ENCODE measurements at places on chromosomes 2 and 18. TPM values are rescaled to one million over a fixed set of nuclear protein-coding genes. Genes with fewer than 3 reads are reported as not detected.

Gene UGT1A3
- not detected for total RNA-seq

Gene ANKAR
- 55.4 TPM for total RNA-seq

Gene IL36B
- not detected for total RNA-seq

Gene UGT1A7
- not detected for total RNA-seq

Gene ACKR3
- 20.3 TPM for total RNA-seq

Gene L3MBTL4
- total RNA-seq = 20.4 TPM

Gene ADD2
- 435 TPM for total RNA-seq

DNA sequence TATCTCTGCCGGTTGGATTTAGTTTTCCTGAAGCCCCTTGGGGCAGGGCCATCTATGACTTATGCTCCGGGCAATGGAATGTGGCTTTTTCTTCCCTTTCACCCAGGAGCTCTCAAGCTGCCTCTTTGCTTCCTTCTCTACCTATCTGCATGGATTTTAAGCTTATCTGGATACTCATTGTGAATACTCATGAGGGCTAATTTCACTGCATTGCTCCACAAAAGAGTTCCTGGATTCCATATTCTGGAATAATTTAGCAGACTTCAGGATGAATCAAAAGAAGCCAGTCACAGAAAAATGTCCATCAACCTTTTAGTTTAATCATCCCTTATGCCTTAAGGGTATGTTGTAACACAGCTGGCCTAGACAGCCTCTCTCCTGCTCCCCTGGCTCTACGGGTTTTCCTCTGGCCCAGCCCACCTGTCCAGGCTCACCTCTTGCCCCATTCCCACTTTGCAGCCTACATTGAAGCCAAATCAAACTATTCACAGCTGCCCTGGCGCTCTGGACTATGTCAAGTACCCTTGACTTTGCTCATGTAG lies 122.8 kb upstream of the RMDN2 start:
- no peak for DNase-seq

DNA sequence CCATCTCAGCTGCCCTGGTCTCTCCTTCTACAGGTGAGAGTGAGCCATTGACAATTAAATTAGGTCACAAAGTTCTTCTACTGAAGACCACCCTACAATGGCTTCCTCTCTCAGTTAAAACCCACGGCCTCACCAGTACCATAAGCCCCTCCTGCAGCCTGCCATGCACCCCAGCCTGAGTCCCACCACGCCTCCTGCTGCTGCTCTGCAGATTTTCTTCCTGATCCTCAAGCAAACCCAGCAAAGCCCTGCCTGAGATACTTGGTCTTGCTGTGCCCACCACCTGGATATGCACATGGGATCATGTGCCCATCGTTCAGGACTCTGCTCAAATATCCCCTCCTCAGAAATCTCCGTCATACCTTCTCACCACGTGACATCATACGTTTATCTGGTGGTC lies 696.6 kb downstream of the RNF144A start:
- no peak for DNase-seq

- no peak for DNase-seq
Measured at GRCh38 chr18:39842366-39842914, 2112.6 kb upstream of the PIK3C3 start.

DNA sequence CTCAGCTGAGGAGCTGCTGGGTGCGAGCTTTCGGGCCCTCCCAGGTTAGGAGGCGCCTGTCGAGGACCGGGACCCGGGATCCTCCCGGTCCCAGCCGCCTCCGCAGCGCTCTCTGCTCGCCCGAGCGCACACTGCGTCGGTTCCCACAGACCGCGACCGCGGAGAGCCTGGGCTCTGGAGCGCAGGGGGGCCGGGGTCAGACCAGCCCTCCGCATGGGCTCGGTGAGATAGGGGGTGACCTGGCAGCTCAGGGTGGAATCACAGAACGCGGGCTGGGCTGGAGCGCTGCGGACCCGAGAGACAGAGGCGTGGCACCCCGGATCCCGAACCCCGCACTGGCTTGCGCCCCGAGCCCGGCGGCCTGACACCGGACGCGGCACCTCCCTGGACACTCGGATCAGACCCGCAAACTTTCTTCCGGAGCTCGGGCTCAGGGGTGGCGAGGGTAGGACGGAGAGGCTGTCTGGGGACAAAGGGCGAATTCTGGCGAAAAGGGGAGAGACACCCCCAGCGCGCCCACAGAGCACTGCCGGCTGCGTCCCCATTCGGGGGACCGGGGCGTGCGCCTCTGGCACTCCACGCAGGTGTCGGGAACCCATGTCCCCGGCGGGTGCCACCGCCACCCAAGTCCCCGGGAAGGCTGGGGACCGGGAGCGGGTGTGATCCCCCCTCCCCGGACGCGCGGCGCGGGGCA lies 612 bp downstream of the DIPK1C start:
- DNase-seq = no peak

GRCh38 chr18:13804305-13804704 lies 19.6 kb upstream of the MC5R start:
- DNase-seq = no peak

DNA sequence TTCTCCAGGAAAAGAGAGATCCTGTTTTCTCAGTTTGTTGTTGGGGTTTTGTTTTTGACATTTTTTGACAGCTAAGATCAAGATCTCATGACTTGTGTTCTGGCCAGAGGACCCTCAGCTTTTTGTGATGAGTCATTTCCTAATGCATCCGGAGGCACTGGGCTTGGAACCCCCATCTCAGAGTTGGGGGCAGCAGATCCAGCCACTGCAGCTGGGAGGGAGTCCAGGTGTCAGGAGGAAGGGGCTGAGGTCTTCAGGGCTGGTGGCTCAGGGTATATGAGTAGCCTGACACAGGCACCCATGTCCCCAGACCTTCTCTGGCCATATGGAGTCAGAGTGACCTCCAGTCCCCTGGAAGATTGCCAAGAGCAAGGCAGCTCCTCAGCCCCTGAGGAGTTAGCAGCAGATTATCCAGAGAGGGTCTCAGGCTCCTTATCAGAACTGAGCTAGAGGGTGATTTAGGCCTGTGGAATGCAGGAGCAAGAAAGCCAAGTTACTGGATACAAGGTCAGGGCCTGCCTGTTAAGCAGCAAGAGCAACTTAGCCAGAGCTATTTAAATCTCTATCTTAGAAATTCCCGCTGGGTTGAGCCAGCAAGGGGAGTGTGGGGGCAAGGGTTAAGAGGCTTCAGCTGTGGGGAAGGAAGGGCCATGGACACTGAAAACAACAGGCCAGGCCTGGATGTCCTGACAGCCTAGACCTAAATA lies 62.4 kb downstream of the TANC1 start:
- DNase-seq = no peak

DNA sequence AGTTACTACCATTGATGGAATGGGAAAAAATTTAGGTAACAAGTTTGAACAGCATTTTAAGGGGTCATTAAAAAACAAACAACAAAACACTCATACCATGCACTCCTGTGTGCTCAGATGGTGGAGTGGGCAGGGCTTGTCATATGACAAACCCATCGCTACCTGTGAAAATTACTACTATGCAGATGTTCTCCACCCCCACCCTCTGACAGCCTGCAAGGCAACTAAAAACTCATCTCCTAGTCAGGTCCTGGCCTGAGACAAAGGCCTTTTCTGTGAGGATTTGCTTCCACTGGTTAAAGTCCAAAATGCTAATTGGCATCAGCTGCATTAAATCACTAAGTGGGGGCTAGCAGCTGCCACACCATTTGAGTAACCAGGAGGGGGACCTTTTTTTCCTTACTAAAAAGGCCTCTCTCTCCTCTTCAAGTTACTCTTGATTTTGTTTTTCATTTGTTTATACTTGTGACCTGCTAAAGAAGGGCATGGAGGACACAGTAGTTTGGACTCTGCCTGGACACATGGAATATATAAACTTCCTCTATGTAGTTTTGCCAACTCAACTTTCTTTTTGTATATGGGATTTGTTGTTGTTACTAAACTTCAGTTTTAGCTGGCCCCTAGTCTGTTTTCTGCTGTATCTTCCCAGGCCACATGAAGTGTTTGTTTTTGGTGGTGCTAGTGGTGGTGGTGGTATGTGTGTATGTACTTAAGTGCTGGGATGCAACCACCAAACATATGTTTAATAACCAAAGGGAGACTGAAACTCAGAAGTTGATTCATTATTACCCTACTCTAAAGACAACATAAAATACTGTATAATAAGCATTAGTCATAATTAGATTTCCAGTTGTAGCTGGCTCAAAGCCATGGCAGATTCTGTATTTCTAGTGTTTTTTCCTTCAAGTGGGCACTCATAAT lies 121.3 kb downstream of the MAP4K4 start:
- DNase-seq = no peak

GRCh38 chr2:18790509-18791171 lies 201.3 kb upstream of the NT5C1B start:
- DNase-seq = no peak

GRCh38 chr2:88010136-88010535 lies 6.2 kb downstream of the RNU2-63P start:
- no peak for DNase-seq

DNA sequence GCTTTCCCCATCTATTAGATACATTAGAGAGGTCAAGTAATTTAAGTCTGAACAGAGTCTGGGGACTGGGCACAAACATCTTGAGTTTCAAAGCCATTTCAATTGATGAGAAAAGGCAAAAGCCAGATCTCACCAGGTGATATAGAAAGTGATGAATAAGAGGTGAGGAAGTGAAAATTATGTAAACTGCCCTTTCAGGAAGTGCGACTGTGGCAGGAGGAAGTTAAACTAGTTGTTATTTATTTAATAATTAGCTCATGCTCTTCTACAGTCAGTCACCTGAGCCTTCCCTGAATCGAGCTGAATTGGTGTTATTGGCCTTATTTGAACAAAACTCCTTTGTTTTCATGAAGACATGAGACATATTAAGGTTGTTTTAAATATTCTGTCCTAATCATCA lies 115.1 kb downstream of the CDH20 start:
- no peak for DNase-seq

DNA sequence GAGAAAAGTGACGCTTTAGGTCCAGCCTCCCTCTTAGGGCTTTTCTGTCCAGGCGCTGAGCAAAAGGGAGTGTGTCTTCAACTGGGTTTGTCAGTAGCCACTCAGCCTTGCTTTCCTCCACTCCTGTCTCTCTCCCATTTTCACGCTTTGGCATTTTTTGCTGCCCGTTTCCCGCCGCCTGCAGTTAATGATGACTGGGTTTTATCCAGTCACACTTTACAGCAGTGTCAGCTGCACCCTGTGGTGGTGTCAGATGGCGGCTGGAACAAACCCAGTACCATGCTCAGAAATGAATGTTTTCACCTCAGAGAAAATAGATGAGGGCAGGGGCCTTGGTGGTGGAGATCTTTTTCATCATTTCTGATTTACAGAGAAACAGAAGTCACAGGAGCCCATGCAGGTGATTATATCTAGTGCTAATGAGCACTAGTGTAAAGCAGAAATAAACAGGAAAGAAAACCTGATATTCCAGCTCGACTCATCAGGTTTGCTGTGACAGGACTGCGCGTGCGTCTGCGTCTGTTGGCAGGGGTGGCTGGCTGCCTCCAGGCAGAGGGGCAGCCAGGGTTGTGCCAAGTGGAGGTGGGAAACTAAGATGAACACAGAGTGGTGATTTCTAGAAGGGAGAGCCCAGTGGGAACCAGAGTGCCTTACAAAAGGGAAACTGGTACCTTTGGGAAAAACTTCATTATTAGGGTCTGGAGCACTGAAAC lies 139.9 kb downstream of the TANC1 start:
- DNase-seq = no peak

- DNase-seq = no peak
Measured at GRCh38 chr18:8426401-8426800, 182.8 kb upstream of the RAB12 start.

GRCh38 chr2:221502270-221503010 lies 69.7 kb downstream of the EPHA4 start:
- DNase-seq = no peak

- no peak for DNase-seq
Measured at GRCh38 chr18:76978616-76979015, 154.0 kb downstream of the MBP start.

GRCh38 chr2:238421695-238422035 lies 5.1 kb upstream of the ASB1 start:
- no peak for DNase-seq

DNA sequence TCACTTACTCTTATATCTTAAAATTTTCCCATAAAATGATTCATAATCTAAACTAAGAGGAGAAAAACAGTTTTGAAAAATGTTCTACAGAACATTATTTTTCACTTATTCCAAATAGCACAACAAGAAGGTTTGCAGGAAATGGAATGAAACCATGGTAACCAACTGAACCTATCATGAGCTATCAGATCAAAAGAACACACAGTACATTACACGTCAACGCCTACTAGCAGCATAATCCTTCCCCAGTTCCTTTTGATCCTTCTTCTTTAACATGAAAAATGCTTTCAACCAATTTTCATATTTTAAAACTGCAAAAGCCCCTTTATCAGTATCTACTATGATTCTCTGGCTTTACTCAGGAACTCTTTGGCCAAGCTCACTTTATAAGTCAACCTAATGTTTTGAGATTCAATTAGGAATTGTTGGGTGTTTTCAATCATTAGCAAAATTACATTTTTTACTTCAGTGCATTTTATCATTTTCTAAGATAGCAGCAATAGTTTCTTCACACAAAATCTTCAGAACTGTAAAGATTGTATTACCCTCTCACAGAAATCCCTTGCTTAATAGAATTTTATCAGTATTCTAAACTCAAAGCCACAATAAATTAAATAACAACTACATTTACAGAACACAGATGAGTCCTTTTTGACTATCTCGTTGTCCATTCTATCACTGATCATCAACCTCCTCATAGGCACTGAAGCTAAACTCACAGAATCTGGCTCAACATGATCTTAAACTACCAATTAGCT lies 102.5 kb downstream of the CHN1 start:
- DNase-seq = no peak

GRCh38 chr2:143433251-143433650 lies 304.0 kb downstream of the ARHGAP15 start:
- DNase-seq = no peak

GRCh38 chr2:162256591-162256991 lies 13.3 kb upstream of the FAP start:
- no peak for DNase-seq

- no peak for DNase-seq
Measured at GRCh38 chr18:37188016-37188791, 359.3 kb downstream of the KIAA1328 start.

DNA sequence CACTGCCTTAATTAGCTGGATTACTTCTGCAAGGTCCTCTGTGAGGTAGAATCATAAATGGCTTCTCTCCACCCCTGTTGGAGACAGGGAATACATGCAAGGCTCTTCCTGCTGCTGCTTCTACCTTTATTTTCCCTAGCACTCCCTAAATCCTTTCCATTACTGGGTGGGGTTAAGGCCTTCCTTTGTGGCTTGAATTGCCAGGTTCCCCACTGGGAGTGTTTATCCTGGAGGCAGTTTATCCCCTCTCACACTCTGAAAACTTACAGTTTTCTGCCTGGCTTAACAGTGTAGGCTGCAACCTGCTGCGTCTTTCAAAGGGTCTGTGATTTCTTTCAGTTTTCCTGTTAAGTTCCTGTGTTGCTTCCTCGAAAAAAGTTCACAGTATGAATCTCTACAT lies 1062.3 kb upstream of the CRIM1 start:
- no peak for DNase-seq

DNA sequence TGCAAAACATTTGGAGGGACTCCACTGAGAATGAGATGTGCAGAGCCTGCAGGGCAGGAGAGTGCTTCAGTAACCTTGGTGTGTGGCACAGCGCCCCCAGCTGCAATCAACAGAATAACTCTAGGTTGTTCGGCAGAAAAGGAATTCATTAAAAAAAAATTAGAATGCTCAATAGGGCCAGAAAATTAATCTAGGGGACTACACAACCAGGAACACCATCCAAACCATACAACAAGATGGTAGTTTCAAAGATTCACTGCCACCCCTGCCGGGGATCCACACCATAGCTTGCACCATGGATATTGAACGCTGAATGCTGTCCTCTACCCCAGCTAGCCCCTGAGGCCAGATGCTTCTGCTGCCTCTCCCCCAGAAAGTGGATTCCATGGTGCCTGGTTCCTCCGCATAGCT lies 50.1 kb downstream of the THUMPD2 start:
- no peak for DNase-seq

- DNase-seq = no peak
Measured at GRCh38 chr18:6107794-6108193, 212.5 kb upstream of the TMEM200C start.
